ENCODE measurements at places on chromosomes 4 and X.

- no peak for DNase-seq
Observed at GRCh38 chr4:125382995-125383394, 68.2 kb downstream of the FAT4 start.

DNA sequence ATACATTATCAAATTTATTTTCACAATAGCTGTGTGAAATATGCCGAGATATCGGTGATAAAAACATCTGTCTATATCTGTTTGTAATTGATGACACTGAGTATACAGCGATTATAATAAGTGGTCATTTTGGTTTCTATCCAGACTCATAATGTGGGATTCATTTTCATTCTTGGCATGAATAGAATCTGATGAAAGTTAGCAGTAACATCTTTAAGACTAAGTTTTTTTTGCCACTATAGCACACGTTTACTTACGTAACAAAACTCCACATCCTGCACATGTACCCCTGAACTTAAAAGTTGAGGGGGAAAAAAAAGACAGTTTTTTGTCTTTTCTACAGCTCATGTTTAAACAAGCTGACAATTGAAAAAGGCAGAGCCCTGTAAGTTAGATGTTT lies 86.4 kb downstream of the PPA2 start:
- DNase-seq = no peak

DNA sequence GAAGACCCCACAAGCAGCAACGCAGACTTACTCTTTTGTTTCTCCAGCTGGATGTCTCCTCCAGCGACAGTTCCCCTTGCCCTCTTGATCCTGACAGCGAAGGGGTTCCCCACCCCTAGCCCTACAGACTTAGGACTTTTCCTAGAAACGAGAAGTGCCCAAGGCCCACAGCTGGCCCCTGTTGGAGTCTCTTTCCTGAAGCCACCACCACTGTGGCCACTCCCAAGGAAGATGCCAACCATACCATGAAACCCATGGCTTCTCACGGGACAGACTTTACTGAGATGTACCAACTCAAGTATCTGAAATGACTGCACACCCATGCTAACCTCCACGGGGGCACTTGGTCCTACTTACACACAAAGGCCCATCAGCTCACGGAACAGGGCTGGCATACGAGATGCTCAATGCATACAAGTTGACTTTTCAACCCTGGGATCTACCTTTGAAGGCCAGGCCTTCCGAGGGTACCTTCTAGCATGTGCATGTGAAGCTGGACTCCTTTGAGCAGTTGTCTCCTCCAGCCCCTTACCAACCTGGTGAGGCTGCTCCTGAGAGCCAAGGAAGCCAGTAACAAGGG lies 924 bp upstream of the IRAK1 start:
- DNase-seq = no peak

GRCh38 chrX:139388254-139388653 lies 142.3 kb upstream of the F9 start:
- DNase-seq = no peak
